T-helper 2 cell treated with Interferon-gamma antibody and Interleukin-4, amounts not matched to agents 5 μg/mL and 100 μg/mL, for 36 hours (primary cell): ENCODE measurements at places on chromosomes 12 and 14.

- no peak for DNase-seq
These were observed 69.7 kb downstream of the SLC24A4 start for GRCh38 chr14:92392711-92393110.

DNA sequence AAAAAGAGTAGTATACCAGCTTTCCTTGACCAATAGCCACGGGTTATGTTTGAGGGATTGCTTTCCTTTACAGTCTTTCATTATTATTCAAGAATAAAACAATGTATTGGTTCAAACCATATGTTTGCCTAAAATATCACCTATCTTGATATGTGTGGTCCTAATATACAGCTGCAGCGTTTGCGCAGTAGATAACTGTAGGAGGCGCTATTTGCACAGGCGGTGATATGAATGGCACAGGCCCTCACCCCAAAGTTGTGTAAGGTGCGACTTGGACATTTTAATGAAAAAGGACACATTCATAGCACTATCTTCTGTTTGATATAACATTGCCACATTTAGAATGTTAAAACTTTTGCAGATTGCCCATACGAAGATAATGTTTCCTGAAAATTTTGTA is 298.4 kb downstream of the TRHDE start:
- no peak for DNase-seq

GRCh38 chr12:80690513-80690912 is 16.9 kb upstream of the MYF6 start:
- no peak for DNase-seq

DNA sequence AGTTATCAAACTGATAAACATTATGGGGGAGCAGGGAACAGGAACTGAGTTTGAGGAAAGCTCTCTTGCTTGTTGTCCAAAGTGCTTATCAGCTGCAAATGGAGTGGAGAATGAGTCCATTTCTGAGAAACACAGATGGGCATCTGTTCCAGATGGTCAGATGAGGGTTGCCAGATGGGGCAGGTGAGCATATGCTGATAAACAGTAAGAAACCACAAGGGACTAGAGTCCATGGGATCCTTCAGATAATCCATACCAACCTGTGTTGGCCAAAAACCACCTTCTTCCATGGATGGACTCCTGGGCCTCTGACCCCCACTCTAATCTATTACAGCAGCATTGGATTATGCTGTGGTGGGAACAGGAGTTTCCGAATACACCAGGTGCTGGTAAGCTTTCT is 38.3 kb downstream of the GNS start:
- DNase-seq = no peak

- DNase-seq = no peak
These were observed 81.9 kb downstream of the PELI2 start for GRCh38 chr14:56199982-56200577.

GRCh38 chr12:101298426-101298825 is 18.5 kb downstream of the UTP20 start:
- DNase-seq = no peak

DNA sequence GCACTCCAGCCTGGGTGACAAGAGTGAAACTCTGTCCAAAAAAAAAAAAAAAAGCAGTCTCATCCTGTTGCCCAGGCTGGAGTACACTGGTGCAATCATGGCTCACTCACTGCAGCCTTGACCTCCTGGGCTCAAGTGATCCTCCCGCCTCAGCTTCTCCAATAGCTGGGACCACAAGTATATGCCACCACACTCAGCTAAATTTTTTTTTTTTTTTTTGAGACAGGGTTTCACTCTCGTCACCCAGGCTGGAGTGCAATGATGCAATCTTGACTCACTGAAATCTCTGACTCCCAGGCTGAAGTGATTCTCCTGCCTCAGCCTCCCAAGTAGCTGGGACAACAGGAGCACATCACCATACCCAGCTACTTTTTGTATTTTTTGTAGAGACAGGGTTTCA is 5.2 kb upstream of the CNPY2 start:
- DNase-seq = no peak

GRCh38 chr12:131852551-131853299 is 24.5 kb downstream of the MMP17 start:
- DNase-seq = no peak

DNA sequence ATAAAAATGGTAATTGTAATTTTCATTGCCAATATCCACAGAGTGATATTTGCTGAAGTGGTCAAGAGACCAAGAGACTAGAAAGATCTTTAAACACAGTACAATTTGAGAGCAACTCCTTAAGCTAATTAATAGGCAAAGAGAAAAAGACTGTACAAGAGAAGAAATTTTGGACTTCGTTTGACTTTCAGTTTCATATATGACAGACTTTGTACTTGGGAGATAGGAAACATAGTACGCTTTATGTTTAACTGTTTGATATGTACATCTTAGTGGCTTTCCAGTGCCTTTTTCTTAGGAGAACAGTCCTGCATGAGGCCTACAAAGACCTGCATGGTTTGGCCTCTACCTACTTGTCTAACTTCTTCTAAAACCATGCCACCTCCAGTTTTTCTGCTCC is 1118.1 kb downstream of the TRHDE start:
- DNase-seq = no peak

- no peak for DNase-seq
These were observed 115.2 kb downstream of the ITPR2 start for GRCh38 chr12:26717757-26718156.

GRCh38 chr14:68612049-68612448 is 180.8 kb downstream of the ZFP36L1 start:
- no peak for DNase-seq

DNA sequence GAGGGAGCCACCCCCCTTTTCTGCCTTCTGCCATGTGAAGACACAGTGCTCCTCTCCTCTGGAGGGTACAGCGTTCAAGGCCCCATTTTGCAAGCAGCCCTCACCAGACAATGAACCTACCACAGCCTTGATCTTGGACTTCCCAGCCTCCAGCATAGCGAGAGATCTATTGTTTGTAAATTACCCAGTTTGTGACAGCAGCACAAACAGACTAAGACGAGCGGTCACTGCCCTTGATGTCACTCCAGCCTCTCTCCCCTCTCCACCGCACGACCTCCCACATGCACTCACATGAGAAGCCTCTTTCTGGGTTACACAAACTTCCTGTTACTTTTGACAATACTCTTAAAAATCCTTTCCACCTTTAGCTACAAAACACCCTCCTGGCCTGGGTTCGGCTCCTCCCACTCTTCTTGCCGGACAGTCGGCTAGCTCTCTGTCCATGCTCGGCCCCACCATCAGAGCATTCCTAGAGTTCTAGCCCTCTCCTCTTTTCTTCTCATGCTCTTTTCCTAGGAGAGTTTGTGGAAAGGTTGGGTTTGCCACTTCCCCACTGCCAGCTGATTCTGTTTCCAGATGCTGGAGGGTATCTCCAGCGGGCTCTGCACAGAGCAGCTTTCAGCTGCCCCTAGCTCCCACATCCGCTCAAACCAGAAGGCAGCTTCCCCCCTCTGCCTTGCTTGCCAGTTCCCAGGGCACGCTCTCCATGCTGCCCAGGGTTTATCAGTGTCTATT is 124.3 kb downstream of the FOXN3 start:
- no peak for DNase-seq

DNA sequence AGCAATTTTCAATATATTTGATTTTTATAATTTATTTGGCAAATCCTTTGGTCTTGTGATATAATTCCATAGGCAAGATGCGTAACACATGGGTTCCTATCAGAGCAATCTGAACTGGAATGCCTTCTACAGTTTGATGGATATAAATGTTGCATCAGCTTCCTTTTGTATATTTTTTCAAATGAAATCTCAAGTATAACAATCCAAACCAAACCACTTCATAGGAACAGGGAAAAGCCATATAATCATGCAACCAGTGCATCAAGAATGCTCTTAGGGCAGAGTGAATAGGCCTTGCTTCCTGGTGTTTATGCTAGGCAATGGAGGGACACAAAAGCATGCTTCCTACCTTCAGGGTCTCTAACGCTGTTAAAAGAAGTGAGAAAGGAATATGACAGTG is 34.5 kb downstream of the EFCAB11 start:
- DNase-seq = no peak

GRCh38 chr14:66066981-66067776 is 419.0 kb upstream of the CCDC196 start:
- no peak for DNase-seq

GRCh38 chr12:27000961-27001360 is 13.2 kb downstream of the TM7SF3 start:
- DNase-seq = no peak

GRCh38 chr14:84533181-84533725 is 996.7 kb upstream of the FLRT2 start:
- DNase-seq = no peak

GRCh38 chr12:123457980-123458779 is at the start of gene SNRNP35:
SNRNP35 (plus strand) TSS chr12:123458139; CDS start chr12:123465541, 7,402 bp downstream.
- peak; percentile 80 for DNase-seq

DNA sequence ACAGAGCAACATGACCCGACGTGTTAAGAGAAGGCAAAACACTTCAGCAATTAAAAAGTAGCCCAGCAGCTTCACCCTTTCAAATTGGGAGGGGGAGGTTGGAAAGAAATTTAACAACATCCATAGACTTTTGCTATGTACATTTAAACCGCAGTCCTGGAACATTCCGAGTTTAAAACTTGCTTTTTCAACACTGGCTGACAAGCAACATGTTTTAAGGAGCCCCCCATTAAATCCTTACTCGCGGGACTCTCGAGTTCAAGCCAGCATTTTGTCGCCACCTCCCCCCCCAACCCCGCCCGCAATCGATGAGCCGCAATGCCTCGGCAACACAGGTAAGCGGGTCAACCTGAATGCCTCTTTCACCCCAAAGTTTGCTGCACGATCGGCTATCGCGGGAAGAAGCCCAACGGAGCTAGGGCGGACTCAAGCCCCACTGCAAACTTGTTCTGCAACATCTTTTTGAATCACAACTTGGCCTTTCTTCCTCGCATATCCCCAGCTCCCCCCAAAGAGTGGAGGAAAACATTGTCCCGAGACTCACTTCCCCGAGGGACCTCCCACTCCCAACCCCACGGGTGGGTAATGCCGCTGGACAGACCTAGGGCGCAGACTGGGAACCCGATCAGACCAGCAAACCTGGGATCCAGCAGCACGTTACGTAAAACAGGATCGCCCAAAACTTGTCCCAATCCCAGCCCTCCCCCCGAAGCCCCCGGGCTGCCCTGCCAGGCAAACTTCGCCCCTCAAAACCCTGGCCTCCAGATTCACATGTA is 777 bp downstream of the ZFP36L1 start:
- DNase-seq = no peak

GRCh38 chr12:45339035-45339434 is 123.1 kb downstream of the ANO6 start:
- DNase-seq = no peak

DNA sequence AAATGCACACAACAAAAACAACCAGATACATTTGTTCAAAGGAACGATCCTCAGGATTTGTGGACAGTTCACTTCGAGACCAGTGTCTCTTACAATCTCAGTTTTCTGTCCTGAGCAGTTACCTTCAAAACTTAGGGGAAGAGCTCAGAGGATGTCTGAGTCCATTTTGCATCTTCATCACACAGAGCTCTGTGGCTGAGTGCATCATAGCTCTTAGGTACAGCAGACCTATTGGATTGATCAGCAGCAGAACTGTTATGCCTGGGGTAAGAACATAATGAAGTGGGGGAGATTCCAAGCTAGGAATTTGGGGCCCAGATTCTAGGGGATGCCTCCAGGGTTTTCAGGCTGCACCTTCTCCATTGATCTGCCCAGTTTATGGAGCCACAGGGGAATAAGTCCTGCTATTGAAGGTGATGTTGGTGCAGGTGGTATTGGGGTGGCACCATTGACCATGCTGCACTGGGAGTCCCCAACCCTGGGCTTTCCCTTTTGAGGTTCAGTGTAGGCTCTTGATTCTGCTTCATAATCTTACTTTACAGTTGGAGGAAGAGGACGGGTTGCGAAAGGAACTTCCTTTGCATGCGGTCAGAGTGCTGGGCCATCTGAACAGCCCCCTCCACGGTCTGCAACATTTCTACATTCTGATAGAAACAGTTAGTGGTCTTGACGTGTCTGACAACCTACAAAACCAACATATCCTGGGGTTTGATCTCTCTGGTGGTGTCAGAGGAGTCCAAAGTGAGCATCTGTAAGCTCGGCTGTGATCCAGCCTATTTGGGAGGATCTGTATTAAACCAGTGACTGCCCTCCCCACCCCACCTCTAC is 112.8 kb downstream of the CHST11 start:
- peak; percentile 58 for DNase-seq

GRCh38 chr12:16006752-16007151 is 95.6 kb downstream of the DERA start:
- DNase-seq = no peak

DNA sequence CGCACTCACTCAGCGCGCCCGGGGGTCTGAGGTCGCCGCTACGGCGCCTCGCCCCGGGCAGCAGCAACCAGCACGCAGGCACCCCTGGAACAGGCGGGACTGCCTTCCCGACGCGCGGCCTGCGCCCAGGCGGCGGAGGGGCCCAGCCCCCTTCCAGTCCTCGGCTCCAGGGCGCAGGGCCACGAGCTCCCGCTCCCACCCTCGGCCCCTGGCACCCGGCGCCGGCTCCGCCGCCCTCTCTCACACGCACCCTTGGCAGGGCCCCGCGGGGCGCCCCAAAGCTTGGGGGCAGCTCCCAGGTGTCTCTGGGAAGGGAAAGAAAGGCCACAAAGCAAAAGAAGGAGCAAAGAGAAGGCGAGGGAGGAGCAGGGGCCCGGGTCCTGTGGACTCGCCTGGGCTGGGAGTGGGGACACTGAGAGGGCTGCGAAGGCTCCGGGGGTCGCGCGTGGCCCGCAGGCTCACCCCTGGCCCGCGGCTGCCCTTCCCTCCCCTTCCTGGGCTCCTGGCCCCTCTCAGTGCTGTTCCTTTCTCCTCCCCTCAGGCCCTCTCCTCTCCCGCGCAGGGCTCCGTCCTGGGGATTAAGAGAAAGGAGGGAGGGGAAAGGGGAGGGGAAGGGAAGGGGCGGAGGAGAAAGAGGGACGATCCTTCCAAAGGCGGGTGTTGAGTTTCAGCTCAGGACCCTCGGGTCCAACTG is 907 bp upstream of the EFS start:
- DNase-seq = no peak

DNA sequence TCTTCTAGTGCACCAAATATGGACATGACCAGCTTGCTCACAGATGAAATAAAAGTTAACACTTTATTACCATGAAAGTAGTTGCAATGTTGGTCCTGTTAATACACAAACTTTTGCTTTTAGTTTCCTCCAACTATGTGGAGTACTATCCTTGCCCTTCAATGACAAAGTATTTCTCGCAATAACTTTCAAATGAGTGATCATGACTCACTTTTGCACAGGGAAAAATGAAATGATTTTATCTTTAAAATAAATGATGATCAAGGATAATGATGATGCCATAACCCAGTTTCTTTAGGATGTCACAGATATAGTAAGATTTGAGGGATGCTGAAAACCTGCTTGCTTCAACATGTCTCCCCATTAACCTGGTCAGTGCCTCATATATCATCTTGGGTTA is 254.0 kb upstream of the KITLG start:
- no peak for DNase-seq
